ENCODE measurements at places on chromosomes 7 and 10. TPM values are rescaled to one million over a fixed set of nuclear protein-coding genes. Genes with fewer than 3 reads are reported as not detected.

ITGB8 gene
- 24.7 TPM for total RNA-seq

SPDYE8 gene
- total RNA-seq, result not detected

PRSS37 gene
- not detected for total RNA-seq

MUC3A gene
- total RNA-seq, result 0.45 TPM

ASB10 gene
- total RNA-seq, result not detected

POT1 gene
- 28.2 TPM for total RNA-seq

NPTX2 gene
- total RNA-seq, result 11.5 TPM

GIMAP1 gene
- 5.4 TPM for total RNA-seq

NME8 gene
- total RNA-seq, result 2.0 TPM

LIPN gene
- total RNA-seq, result 0.58 TPM

COX19 gene
- 10.8 TPM for total RNA-seq

EPO gene
- not detected for total RNA-seq

PDE6C gene
- not detected for total RNA-seq

TFEC gene
- 7.4 TPM for total RNA-seq

MMRN2 gene
- total RNA-seq, result 85.6 TPM

SPDYE11 gene
- not detected for total RNA-seq

KIF11 gene
- 0.65 TPM for total RNA-seq

HDAC9 gene
- 122 TPM for total RNA-seq

PPP1R17 gene
- not detected for total RNA-seq

IGFBP3 gene
- total RNA-seq, result 143 TPM

AZGP1 gene
- 0.63 TPM for total RNA-seq

GRM8 gene
- not detected for total RNA-seq

GNAI1 gene
- 20.7 TPM for total RNA-seq

CNPY1 gene
- total RNA-seq, result not detected

CDK1 gene
- 3.1 TPM for total RNA-seq

PDIA4 gene
- 80.0 TPM for total RNA-seq

NOD1 gene
- 18.5 TPM for total RNA-seq

BMS1 gene
- total RNA-seq, result 13.4 TPM

CELF2 gene
- 55.4 TPM for total RNA-seq

PRLHR gene
- not detected for total RNA-seq

FAM171A1 gene
- 21.4 TPM for total RNA-seq

GPR37 gene
- total RNA-seq, result 0.99 TPM

SAMD9 gene
- total RNA-seq, result 13.7 TPM

C10orf90 gene
- total RNA-seq, result not detected

RBAK gene
- 11.3 TPM for total RNA-seq

LHFPL3 gene
- not detected for total RNA-seq

SOSTDC1 gene
- total RNA-seq, result not detected

IFIT1 gene
- 13.2 TPM for total RNA-seq

MTURN gene
- 72.5 TPM for total RNA-seq

MMS19 gene
- 63.8 TPM for total RNA-seq

GIMAP7 gene
- 28.6 TPM for total RNA-seq

TMEM229A gene
- total RNA-seq, result not detected

GSDME gene
- total RNA-seq, result 16.3 TPM

ERVW-1 gene
- total RNA-seq, result not detected

MARVELD1 gene
- 87.4 TPM for total RNA-seq

LRIT1 gene
- total RNA-seq, result not detected

BAIAP2L1 gene
- 3.6 TPM for total RNA-seq

FGL2 gene
- 246 TPM for total RNA-seq

CLCN1 gene
- not detected for total RNA-seq

ZNF365 gene
- 1.1 TPM for total RNA-seq

TLL2 gene
- 0.12 TPM for total RNA-seq

ARMH3 gene
- total RNA-seq, result 20.8 TPM

THNSL1 gene
- 1.2 TPM for total RNA-seq

BTBD16 gene
- total RNA-seq, result 2.4 TPM

CACNB2 gene
- 7.6 TPM for total RNA-seq

CLEC2L gene
- total RNA-seq, result not detected

ELFN1 gene
- 4.8 TPM for total RNA-seq

CDH23 gene
- 7.5 TPM for total RNA-seq

VWC2 gene
- not detected for total RNA-seq
